ENCODE measurements at places on chromosomes 16 and 17.

DNA sequence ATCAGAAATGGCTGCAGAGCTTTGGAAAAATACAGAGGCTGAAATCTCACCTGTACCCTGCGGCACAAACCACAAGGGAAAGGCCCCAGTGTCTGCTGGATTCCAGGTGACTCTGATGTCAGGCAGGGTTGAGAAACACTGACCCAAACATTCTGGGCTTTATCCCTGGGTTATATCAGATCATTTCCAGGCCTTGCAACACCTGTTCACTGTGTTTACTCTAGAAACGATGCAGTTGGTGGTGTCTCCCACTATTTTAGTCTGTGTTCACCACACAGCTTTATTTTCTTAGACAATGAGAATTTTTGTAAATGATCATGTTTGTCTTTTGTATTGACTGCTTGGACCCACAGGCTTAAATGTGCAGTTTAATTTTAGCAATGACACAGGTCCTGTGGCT lies 151.5 kb upstream of the SDK2 start:
- no peak for DNase-seq

DNA sequence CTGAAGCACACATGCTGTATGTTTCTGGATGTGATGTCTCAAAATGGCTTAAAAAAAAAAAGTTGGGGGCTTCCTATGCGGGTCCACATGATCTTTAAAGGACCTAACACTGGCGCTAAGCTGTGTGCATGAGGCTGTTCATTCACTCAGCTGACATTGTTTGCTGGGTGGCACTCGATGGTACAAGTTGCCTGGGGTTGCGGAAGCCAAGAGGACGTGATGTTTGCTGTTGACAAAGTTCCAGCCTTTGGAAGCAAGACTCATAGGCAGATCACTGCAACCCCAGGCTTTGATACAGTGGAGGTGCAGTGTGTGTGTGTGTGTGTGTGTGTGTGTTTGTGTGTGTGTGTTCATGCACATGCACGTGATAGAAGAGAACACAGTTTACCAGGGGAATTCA lies 29.5 kb upstream of the DNAI2 start:
- DNase-seq: no peak

DNA sequence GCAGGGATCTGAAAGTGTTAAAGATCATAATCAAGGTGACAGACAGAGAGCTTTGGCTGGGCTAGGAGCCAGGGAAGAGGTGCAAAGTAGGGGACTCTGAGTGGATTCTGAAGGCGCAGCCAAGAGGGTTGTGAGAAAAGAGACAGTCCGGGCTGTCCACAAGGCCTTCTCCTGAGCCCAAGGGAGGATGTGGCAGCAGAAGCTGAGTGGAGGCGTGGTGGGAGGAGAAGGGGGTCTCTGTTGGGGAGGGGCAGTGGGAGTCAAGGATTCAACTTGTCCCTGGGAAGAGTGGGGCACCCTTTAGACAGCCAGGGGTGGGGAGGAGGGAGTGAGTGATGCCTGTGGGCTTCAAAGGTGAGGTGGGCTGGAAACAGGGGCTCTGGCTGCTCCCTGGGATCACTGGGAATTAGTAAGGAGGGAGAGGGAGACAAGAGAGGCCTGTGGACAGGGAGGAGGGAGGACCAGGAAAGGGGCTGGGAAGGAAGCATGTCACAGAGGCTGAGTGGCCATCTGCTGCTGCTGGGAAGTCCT lies 10.6 kb downstream of the CES1 start:
- no peak for DNase-seq

DNA sequence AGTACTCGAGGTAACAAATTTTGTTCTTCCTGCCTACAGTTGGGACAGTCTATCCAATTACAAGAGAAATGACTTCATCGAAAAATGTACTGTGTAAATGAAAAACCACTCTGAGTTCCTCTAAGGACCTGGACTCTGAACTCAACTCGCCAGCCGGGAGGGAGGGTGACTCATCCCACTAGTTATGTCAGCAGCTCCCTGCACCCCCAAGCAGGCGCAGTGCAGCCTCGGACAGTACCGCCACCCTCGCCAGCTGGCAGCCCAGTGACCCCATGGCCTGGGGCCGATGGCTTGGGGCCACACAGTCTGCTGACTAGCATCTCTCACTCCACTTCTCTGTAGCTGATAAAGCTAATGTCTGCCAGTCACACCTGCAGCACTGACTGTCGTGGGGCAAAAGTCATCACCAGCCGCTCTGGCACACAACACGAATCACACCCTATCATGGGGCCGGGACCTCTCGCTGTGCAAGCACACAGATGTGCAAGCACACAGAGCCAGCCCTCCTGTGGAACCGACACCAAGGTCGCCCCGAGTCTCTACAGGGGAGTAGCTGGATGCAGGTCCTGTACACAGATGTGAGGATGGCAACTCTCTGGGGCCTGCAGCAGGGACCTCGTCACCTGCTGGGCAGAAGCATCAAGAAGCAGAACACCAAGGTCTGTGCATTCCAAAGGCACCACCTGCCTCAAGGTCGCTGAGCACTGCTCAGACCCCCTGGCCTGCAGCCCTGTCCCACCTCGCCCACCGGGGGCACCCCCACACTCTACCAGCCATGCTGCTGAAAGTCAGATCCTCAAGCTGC lies 5.7 kb downstream of the CSNK1D start:
- peak; percentile 24 for DNase-seq

DNA sequence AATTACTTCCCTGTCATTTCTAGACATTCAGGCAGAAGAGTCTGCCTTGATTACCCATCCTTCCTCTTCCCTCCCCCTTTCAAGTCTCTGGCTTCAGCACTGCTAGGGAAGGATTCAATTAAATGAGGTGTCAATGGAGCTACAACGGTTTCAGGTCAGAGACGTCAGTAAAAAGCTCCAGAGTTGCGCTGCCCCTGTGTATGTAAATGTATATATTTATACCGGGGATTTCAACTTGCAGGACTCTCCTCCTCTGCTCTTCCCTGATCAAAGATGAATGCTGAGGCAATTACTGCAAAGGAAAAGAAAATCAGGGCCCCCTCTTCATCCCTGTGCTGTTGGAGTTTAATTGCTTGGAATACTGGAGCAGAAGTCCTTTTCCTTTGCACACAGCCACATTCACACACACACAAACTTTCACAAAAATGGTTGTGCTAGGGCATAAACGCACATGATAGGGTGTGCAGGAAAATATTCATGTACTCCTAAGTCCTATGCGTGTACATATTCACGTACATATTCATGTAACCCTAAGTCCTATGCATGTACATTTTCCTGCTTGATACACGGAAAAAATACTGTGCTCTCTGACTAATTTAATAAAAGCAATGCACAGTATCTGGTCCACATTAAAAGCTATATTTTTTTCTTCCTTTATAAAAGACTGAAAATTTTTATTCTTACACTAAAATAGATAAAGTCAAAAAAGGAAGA lies 129.7 kb upstream of the PMFBP1 start:
- DNase-seq: no peak

DNA sequence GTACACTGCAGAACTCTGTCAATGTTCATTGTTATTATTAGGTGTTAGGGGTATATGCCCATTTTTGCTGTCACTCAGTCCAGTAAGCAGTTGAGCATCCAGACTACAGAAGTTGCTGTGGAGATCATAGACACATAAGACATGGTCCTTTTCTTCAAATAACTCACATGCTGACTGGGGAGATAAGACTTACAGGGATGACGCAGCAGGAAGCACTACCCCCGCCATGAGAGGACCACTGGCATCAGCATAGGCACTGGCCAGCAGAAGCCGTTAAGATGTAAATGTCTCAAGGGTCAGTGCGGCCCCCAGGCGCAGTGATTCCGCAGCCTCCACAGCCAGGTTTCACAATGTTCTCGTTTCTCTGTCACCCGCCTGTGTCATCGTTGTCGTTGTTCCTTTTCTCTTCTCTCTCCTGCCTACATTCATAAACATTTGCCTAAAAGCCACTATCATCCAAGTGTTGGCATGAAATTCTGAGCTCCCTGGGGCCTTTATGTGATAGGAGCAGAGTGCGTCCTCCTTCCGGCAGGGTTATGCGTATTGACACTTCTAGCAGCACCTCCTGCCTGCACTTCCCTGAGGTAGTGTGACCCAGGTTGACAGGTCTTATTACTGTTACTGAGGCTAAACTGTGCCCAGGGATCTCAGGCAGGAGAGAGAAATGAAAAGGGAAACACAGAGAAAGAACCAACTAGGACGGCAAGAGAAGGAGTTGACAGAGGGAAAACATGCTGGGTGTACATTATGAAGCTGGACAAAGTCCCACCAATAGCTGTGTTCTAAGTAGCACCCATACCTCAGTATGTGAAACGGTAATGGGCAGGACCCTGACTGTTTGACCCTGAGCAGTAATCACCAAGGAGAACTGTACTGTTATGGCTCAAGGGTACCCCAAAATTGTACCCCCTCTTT lies 17.9 kb downstream of the TANGO6 start:
- no peak for DNase-seq

- DNase-seq: no peak
Measured at GRCh38 chr16:78693496-78693895, 594.0 kb downstream of the WWOX start.

DNA sequence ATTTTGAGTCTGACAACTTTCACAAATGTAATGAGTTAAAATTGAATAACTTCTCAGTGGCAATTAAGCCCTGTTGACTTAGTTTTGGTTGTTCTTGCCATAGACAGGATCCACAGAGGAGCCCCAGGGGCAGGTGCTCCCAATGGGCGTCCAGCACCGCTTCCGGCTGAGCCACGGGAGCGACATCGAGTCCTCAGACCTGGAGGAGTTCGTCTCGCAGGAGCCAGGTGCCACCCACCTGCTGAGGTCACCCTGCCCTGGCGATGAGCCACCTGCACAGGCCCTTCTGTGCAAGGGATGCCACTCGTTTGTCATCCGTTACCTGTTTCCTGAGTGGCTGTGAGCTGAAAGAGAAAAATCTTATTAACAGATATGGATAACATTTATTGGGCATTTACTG lies 10.7 kb downstream of the CCDC40 start:
- no peak for DNase-seq

GRCh38 chr17:66354981-66355380 lies 52.6 kb downstream of the PRKCA start:
- DNase-seq: no peak

DNA sequence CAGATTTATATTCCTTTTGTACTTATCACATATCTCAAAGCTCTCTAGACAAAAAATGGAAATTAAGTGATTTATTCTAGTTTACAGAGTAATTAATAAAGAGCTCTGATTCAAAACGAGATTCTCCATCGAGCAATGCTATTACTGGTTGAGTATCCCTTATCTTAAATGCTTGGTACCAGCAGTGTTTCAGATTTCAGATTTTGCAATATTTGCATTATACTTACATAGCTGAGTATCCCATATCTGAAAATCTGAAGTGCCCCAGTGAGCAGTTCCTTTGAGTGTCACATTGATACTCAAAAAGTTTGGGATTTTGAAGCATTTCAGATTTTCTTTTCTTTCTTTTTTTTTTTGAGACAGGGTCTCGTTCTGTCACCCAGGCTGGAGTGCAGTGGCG lies 57.4 kb upstream of the STAC2 start:
- DNase-seq: no peak

DNA sequence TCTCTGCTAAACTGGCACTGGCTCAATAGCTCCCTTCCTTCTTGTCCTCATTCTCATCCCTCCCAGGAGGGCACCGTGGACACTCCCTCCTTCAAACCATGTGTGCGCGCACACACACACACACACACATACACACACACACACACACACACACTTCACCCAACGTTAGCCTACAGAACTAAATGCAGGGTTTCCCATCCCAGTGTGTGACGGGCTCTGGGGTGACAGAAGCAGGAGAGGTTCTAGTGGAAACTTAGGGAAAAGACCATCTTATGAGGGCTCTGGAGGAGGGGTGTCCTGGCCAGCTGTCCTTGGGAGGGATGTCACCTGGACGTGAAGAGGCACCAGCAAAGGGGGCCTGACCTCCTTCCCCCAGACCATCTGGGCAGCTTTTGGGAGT lies 19.7 kb downstream of the OSBPL7 start:
- no peak for DNase-seq

DNA sequence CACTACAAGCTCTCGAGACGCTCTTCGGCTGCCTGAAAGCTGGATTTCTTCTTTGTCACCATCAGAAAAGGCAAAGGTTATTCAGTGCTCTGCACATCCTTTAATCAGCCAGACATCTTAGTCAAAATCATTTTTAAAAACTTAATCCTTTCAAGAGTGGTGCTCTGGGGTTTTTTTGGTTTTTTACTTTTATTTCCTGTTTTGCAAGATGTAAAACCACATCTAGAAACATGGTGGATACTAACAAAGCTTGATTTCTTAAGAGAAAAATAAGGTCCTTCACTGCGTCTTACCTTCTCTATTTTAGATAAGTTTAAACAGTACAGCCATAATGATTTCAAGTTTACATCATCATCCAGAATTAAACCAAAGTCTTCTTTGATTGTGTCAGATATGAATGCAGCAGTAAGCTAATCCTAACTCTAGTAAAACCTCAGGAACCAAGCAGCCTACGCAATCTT lies 6.3 kb downstream of the ANKRD11 start:
- no peak for DNase-seq

GRCh38 chr16:20873331-20873730 lies 26.8 kb downstream of the DCUN1D3 start:
- DNase-seq: no peak

- DNase-seq: no peak
Measured at GRCh38 chr16:54335230-54335629, 48.6 kb upstream of the IRX3 start.

GRCh38 chr16:12079412-12079965 lies 103.0 kb downstream of the SNX29 start:
- DNase-seq: no peak
